A549 treated with RU486 at 1 μM for 4 hours (cell line): ENCODE measurements at places on chromosomes 16 and 17. TPM values are rescaled to one million over a fixed set of nuclear protein-coding genes. Genes with fewer than 3 reads are reported as not detected.

ALOX12 gene
- not detected in 5 replicates for total RNA-seq

TBC1D3I gene
- total RNA-seq: 0.13 to 0.41 TPM (median 0.23 TPM) in 5 replicates

PSMC5 gene
- total RNA-seq: 211 to 259 TPM (median 225 TPM) in 5 replicates

XPO6 gene
- 70.5 to 100 TPM (median 96.5 TPM) in 5 replicates for total RNA-seq

DLX4 gene
- total RNA-seq: 2.0 to 3.5 TPM (median 3.1 TPM) in 5 replicates

KRTAP4-4 gene
- not detected in 5 replicates for total RNA-seq

CLUH gene
- 89.5 to 125 TPM (median 107 TPM) in 5 replicates for total RNA-seq

PPY gene
- total RNA-seq: 0.28 TPM in 1 of 5 replicates, not detected in the others

ASB16 gene
- total RNA-seq: 0.08 to 0.12 TPM in 2 of 5 replicates, not detected in the others

CCDC78 gene
- total RNA-seq: 3.1 to 6.6 TPM (median 5.5 TPM) in 5 replicates
